M059J (cell line): ENCODE measurements at places on chromosomes 7 and 10.
A peak's percentile ranks its signal among the peaks of the same experiment; 100 is the strongest.

GRCh38 chr7:137283153-137283552, 60.4 kb downstream of the PTN start:
- no peak for DNase-seq

DNA sequence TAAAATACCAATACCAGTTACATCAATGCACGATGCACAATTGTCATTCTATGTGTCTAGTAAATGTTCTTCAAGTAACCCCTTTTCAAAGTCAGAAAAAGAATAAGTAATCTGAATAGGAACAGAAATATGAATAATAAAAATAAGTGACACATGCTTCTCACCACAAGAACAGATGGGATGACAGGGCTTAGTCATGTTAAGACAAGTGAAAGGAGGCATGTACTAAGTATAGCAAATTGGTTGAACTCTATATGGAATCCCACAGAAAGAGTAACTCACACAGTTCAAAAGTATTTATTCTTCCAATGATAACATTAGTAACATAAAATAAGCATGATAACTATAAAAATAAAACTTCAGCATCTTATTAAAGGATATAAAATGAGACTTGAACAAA, 100.9 kb upstream of the TAS2R16 start:
- DNase-seq, result no peak

DNA sequence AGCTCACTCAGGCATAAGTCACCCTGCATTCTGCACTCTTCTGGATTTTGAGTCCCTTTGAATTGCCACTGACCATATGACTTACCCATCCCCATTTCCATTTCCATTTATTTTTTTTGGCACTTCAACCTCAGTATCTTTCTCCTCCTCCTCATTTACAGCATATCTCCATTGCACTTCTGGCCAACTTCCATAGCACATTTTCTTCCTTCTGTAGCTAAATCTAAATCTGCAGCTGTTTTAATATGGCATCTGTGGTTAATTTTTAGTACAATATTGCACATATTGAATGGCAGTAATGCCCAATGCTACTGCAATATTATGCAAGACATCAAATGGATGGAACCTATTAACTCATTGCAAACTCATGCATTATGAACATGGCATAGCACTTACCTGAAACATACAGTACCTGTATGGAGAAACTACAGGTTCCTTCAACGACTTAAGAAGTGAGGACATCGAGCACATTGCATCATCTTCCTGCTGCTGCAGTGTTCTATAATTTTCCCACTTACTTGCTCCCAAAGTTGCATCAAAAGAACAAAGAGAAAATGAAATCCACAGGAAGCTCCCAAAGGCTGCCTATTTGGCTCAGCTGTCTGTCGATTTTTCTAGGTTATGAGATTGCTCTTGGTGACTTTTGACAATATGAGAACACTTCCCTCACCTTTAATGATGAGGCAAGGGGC, 55.7 kb downstream of the LRRTM3 start:
- no peak for DNase-seq

DNA sequence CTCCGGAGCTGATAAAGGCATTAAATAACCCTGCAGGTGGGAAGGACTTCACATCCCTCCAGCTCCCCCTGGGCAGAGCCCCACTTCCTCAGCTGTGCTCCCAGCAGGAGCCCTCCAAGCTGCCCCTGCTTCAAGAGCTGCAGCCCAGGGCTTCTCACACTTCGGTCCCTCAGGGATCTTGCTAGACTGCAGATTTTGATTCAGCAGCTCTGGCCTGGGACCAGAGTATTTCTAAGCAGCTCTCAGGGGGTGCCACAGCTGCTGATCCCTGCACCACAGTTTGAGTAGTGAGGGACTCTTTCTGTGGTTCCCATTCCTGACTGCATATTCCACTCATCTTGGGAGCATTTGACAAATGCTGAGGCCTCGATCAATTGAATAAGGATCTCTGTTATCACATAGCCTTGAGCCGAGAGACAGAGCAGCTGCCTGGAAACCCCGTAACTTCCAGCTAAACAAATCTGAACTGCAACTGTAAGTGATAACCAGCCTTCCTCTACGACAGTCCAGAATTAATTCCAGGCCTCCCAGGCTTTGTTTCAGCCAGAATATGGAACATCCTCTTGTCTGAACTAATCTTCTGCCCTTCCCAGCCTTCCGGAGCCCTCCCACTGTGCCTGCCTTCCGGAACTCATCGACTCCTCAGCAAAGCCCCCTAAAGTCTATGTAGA, 161.4 kb downstream of the CCDC3 start:
- DNase-seq, result no peak

GRCh38 chr7:132108563-132108962, 467.7 kb downstream of the PLXNA4 start:
- no peak for DNase-seq

DNA sequence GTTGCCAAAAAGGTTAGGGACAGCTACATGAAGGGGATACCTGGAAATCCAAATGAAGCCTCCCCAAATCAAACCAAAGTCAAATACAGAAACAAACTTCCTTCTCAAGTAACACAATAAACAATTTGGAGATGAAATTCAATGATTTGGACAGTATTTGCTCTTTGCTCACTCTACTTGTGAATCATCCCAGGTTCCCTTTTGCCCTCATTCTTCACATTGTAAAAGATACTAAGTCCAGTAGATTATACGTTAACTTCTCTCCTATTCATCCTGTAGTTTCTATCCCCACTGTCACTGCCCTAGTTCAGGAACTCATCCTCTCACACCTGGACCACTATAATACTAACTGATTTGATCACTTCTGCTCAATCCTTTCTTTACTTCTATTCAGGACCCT, 28.3 kb downstream of the FZD1 start:
- no peak for DNase-seq

DNA sequence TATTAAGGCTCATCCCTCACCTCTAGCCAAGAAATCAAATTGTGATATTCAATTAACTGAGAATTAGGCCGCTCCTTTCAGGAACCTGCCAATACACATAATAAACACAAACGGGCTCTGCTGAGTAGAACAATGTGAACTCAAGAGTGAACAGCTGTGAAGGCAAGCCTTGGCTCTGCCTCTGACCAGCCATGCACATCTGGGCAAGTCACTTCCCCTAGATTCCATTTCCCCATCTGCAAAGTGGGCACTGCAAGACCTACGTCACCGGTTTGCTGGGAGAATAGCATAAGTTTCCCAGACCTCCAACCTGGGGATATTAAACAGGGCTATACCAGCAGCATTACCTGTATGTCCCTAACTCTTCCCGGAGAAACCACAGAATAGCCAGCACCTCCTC, 355.2 kb downstream of the TNS3 start:
- DNase-seq, result no peak

DNA sequence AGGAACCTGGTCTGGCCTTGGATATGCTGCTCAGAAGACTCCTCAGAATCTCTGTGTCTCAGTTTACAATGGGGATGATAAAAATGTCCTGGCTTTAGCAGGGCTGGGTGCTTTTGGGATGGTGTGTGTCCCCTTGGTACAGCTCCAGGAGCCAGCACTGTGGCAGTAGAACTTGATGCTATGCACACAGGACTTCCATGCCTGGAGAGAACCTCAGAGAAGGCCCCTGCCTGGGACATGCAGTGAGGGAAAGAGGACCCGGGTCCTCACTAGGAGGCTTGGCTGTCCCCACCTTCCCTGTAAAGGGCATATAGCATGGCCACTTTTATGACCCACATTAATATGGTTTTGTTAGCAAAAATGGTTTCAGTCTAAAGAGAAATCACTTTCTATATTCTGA, 100.5 kb downstream of the GLRX3 start:
- no peak for DNase-seq

DNA sequence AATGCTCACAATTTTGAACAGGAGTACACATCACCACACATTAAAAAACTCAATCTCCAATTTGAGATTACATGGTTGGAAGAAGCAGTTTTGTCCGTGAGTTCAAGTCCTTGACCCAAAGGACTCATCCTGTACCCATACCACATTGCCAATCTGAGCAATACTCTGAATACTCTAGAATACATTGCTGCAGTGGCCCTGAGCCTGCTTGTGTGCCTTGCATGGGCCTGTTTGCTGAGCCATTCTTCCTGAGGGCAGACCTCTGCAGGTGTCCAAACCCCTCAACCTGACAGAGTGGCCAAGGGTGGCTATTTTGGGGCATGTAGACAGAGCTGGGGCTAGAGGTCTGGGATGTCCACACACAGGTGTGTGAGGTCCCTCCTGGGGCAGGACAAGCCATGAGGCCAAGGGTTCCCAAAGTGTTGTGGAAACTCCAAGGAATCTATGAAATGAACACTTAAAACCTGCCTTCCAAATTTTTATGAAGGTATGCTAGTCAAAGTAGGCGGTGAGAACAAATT, 15.5 kb downstream of the AGMO start:
- no peak for DNase-seq

DNA sequence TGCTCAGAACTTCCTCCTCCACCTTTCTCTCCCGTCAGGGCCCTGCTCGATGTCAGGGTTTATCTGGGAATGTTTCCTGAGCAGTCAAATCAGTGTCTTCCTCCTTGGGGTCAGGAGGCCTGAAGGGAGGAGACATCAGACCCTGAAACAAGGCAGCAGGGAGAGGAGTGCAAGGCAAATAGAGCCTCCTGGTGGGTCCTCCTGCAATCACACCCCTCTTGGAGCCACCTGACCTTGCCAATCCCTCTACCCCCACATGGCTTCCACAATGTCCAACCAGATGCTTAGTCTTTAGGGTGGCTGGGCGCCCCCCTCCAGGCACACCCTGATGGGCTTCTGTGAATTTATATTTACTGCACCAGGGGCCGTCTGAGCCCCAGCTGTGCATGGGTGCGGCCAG, 12.2 kb downstream of the GPR26 start:
- DNase-seq, result no peak

DNA sequence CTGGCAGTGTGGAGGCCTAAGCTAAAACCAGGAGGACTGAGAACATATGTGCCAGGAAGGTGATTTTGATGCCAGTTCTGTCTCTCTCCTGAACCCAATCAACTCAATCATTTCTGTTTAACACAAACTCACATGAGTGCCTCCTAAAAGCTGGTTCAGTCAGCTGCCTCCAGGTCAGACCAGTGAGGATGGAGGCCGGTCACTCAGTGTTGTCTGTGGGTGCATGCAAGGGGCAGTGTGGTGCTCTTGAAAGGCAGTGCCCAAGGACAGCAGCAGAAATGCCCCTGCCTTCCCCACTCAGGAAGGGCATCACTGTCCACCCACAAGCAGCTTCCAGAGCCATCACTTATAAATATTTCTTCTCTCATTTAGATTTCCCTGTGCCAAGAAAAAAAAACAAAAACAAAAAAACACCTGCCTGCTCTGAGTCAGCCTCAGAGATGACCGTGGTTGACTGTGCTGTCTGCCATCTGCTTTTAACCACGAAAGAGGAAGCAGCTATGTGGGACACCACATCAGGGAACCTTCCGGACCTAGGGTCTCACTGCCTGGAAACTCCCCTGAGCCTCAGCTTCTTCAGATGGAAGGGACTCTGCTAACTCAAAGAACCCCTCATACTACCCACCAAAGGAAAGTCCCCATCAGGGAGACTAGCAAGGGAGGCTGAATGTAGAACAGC, 39.1 kb downstream of the VOPP1 start:
- DNase-seq, result peak; percentile 70

- DNase-seq, result no peak
Observed at GRCh38 chr10:67175354-67175753, 249.5 kb downstream of the LRRTM3 start.

DNA sequence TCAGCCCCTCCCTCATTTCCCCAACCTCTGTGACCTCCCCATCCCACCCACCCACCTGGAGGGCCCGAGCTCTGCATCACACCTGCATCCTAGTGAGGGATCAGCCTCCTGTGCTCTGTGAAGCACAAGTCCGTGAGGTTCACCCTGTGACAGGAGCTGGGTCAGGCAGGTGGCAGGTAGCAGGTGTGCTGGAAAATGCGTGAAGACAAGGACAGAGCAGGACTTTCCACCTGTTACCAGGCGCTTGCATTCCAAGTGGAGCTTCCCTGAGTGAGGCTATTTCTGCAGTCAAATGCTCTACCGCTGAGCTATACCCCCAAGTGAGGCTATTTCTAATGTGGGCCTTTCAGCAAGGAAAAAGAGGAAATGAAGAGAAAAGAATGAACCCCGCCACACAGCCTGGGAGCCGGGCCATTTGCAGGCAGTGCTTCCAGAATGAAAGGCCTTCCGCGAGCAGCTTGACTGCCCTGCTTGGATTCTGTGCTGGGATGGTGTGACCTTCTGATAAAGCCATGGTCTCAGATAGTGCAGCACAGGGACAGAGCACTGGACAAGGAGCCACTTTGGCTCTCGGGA, 13.3 kb upstream of the CPXM2 start:
- DNase-seq, result no peak
